Fibroblast of skin of left biceps (primary cell): ENCODE measurements at places on chromosomes 13 and 19.

DNA sequence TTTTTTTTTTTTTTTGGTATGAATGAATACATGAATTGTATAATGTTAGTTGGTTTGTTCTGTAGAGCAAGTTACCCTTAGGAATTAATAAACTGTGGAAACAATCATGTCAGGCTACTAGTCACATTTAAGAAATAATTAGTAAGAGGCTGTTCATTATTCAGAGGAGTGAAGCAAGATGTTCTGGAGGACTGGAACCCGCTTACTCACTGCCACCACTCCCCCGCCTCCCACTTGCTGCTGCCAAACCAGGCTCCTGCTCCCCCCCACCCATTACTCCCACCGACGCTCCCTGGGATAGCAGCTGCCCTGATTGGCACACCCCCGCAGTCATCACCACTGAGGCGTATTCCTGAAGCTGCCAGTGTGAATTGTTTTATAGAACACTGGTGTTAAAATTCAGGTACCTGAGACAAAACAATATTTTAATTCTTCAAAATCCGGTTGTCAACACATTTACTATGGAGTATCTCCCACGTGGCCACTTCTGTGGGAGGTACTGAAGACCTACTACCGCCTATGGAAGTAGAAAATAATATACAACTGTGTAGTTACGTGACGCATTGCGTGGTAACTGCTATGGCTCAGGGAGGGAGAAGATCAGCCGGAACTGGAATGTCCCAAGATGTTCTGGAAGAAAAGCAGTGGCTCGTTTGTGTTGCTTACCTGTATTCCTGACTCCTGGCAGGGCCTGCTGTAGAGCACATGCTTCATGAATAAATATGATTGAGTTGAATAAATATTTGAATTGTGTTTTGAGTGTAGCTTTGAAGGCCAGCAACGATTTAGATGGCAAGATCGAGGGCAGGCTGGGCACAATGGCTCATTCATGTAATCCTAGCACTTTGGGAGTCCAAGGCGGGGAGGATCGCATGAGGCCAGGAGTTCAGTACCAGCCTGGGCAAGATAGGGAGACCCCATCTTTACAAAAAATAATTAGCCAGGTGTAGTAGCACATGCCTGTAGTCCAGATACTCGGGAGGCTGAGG, 1.7 kb downstream of the DPY19L3 start:
- DNase-seq, result no peak

- no peak for DNase-seq
Measured at GRCh38 chr19:43354305-43354627, 780 bp downstream of the CD177 start.

- no peak for DNase-seq
Measured at GRCh38 chr13:99766641-99767045, 204.9 kb downstream of the ZIC5 start.

DNA sequence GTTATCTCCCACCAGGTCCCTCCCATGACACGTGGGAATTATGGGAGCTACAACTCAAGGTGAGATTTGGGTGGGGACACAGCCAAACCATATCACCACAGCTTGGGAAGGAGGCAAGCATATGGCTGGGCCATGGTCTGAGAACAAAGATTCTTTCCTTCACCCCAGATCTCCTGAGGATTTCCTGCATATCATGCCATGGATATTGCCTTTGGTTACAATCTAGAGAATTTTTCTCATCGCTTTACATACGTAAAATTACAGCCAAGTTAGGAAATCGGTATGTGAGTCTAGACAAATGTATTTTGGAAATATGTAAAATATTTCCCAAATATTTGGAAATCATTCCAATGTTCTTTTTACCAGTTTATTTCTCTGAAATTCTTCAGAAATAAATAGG, 398.3 kb downstream of the RFC3 start:
- peak; percentile 30 for DNase-seq

GRCh38 chr13:101140087-101140770, 276.1 kb downstream of the NALCN start:
- DNase-seq, result no peak

GRCh38 chr19:14459703-14460102, 15.5 kb downstream of the PTGER1 start:
- no peak for DNase-seq

GRCh38 chr19:11050323-11051114, 38.7 kb upstream of the LDLR start:
- DNase-seq, result no peak

DNA sequence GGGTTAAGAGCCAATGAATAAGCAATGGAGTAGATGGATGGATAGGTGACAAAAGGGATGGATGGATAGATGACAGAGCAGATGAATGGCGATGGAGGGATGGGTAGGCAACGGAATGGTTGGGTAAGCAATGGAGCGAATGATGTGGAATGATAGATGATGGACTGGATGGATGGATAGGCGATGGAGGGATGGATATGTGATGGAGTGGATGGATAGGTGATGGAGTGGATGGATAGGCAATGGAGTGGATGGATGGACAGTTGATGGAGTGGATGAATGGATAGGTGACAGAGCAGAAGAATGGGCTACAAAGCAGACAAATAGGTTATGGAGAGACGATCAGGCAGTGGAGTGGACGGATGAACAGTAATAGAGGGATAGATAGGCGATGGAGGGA, 269.6 kb downstream of the TEX29 start:
- no peak for DNase-seq

GRCh38 chr13:39631307-39631706, 24.2 kb upstream of the COG6 start:
- no peak for DNase-seq
